ENCODE measurements at places on chromosomes 7 and 10. TPM values are rescaled to one million over a fixed set of nuclear protein-coding genes. Genes with fewer than 3 reads are reported as not detected.

The C10orf71 gene
- total RNA-seq: not detected

The CNNM1 gene
- total RNA-seq: 0.05 TPM

The PTPN20 gene
- total RNA-seq: 4.5 TPM

The ORC5 gene
- 12.4 TPM for total RNA-seq

The GPR37 gene
- 0.10 TPM for total RNA-seq

The TRIM73 gene
- 0.59 TPM for total RNA-seq

The OIT3 gene
- total RNA-seq: not detected

The KCNH2 gene
- total RNA-seq: not detected

The FAM185A gene
- total RNA-seq: 17.3 TPM

The RAPGEF5 gene
- 1.9 TPM for total RNA-seq

The OPALIN gene
- total RNA-seq: not detected

The STEAP2 gene
- total RNA-seq: 25.8 TPM

The ZNF862 gene
- 10.2 TPM for total RNA-seq

The RHOBTB1 gene
- total RNA-seq: 8.9 TPM

The IFIT2 gene
- total RNA-seq: 4.2 TPM

The MSS51 gene
- 0.68 TPM for total RNA-seq

The IL2RA gene
- total RNA-seq: not detected

The PON3 gene
- 0.39 TPM for total RNA-seq

The HOXA1 gene
- total RNA-seq: not detected

The ADAM8 gene
- total RNA-seq: 1.2 TPM

The GBX1 gene
- total RNA-seq: not detected

The CALML3 gene
- not detected for total RNA-seq

The ELMO1 gene
- 2.7 TPM for total RNA-seq

The LAMB1 gene
- 993 TPM for total RNA-seq

All from cardiac ventricle fibroblast (primary cell).